HT-29 (cell line): ENCODE measurements at places on chromosomes 16 and 17.

GRCh38 chr17:19376811-19377210, 1.5 kb upstream of the MAPK7 start:
- peak; percentile 10 for DNase-seq

DNA sequence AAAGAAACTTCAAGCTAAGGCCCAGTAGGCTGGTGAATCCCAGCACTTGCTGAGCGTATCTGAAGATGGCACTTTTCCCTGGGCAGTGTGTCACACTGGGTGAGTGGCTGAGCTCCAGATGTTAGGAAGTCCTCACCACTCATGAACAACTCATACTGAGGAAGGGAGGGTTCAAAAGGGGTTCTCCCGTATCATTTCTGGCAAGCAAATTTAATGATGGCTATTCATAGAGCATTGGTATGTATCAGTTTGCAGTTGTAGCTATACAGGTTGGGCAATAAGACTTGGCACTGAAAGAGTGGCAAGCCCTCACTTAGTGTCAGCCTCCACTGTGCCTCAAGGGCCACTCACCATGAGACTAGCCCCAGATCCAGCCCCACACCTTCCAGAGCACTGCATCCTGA, 10.7 kb downstream of the GFOD2 start:
- DNase-seq: no peak

DNA sequence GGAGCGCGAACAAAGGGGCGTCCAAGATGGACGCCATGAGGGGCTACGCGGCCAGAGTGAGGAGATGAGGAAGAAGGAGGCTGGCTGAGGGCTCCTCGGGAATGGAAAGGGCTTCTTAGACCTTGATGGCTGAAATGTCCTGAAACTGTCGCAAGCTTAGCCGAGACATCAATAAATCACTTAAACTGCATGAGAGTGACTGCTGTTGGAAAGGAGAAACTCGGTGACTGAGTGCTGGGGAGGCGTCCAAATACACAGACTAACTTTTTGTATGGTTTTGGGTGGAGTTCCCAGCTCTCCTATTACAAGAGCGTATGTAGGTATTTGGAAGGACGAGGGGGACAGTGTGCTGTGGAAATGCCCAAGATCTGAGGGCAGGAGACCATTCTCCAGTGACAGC, 1.4 kb upstream of the GEMIN4 start:
- DNase-seq: no peak

GRCh38 chr16:14672403-14672971, 21.6 kb downstream of the PLA2G10 start:
- no peak for DNase-seq

GRCh38 chr17:78903101-78903779, at the start of gene CEP295NL:
Gene CEP295NL, minus strand, starts transcription at chr17:78903201. Its CDS starts 1,373 bp downstream, at chr17:78901828.
- peak; percentile 31 for DNase-seq

GRCh38 chr16:47037396-47037745, 63.9 kb upstream of the DNAJA2 start:
- DNase-seq: no peak

GRCh38 chr16:22810226-22810625, 3.7 kb upstream of the HS3ST2 start:
- DNase-seq: no peak

DNA sequence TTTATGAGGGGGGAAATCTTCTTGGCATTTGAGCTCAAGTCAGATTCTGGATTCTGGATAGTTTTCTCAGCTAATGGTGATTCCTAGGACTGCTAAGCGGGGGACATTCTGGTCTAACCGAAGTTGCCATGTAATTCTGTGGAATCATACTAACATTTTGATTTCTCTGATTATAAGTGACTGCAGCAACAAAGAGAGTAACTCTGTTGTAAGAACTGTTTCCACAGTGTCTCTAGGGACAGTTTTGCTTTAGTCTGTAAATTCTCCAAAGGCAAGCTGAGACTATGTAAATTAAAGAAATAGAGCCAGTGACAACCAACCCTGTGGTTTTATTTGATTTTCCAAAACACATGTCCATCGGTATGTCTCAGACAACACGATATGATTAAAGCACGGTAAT, 286.2 kb downstream of the IRX3 start:
- DNase-seq: no peak

DNA sequence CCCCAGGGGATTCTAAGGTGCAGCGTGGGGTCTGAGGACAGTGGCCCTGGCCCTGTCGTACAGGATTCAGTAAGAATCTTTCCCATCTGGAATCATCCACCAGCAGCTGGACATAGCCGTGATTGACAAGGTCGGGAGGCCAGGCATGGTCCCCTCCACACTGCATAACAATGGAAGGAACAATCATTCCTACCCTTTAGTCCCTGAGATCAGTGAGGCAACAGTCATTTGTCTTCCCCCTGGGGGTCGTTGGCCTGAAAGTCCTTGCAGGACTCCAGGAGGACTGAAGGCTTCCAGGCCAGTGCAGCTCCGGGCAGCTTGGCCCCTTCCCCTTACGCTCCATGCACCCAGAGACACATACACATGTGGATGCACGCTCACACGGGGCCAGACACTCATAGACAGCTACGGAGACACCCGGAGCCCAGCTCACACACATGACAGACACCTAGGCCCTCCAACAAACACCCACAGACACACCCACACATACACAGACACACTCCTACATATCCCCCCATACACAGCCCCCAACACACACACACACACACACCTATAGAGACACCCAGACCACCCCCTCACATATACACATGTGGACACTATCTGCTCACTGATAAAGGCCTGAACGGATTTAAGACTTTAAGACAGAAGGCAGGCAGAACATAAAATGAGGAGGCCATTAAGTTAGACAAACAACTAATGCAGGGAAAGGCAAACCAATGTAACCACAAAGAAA, 42.9 kb downstream of the LITAF start:
- no peak for DNase-seq

GRCh38 chr17:17546399-17547185, 44.9 kb downstream of the PEMT start:
- DNase-seq: no peak

GRCh38 chr16:25092441-25092840, 19.1 kb upstream of the LCMT1 start:
- DNase-seq: no peak

GRCh38 chr16:84813141-84813934, 6.4 kb upstream of the CRISPLD2 start:
- no peak for DNase-seq

DNA sequence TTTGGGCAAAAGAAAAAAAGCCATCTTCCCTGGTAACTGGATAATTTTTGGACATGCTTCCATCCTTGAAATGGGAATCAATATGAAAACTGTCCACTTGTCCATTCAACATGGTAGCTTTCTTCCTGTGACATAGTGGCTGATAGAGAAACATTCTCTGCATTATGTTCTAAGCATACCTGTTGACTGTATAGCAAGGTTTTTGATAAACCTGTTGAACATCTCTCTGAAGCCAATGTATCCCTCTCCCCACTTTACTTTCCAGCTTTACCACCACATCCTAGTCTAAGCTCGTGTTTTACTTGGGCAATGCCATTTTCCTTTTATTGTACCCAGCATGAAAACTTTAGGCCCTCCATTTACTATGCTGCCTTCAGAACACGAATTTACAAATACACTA, 630.1 kb downstream of the TOX3 start:
- DNase-seq: no peak

GRCh38 chr16:68676113-68676860, 31.2 kb downstream of the CDH3 start:
- DNase-seq: no peak

DNA sequence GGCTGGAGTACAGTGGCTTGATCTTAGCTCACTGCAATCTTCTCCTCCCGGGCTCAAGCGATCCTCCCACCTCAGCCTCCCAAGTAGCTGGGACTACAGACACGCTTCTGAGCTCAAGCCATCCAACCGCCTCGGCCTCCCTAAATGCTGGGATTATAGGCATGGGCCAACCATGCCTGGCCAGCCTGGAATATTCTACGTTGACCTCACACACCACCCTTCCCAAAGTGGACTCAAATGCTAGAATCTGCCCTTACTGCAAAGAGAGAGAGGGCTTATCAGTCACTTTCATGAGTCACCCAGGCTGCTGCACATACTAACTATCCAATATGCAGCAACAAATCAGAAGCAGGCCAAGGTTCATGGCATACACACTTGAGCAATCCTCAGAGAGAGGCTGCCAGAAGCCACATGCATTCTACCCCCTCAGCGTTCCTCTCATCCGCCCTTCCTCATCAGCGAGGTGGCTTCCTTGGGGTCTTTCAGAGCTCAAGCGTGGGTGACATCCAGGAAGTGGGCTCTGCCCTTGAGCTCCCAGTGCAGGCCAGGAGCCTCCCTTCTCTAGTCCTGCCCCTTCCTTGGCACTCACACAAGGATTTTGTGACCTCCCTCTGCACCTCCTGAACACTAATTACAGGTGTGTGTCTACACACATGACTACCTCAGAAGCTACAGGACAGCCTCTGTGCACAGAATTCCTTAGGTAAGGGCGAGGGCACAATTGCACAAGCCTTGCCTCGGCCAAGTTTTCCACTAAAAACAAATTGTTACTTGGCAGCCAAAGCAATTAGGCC, 24.8 kb upstream of the SIAH1 start:
- DNase-seq: peak; percentile 87

- no peak for DNase-seq
Observed at GRCh38 chr17:49393491-49394255, 21.0 kb downstream of the PHB1 start.

GRCh38 chr17:44760474-44761308, 1.9 kb downstream of the ADAM11 start:
- DNase-seq: no peak

DNA sequence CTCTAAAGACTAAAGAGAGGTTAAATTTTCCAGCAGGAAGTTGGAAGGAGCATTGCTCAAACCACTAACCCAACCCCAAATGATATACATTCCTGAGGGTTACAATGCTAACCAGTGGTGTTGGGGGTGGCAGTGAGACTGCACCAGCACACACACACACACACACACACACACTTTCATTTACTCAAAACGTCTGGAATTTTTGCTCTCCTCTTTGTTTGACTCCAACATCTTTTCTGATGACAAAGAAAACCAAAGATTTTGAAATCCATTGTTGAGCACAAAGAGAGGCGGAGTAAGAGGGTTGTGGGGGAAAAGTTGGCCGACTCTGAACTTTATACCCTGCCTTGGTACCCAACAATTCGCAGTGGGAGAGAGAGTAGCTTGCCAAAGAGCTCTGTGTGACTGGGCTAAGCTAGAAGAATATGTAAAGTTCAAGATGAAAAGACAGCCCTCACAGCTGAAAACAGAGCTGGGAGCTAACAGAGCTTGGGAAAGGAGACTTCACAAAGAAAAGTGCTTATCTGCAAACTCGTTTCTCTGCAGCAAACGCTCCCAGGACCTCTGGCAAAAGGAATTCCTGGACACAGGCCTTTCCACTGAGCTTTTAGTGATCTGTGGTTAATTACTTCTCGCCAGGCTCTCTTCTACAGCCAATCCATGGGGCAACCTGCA, 426.0 kb upstream of the CDH11 start:
- DNase-seq: no peak

- DNase-seq: no peak
Observed at GRCh38 chr17:14152721-14153120, 83.4 kb downstream of the COX10 start.

DNA sequence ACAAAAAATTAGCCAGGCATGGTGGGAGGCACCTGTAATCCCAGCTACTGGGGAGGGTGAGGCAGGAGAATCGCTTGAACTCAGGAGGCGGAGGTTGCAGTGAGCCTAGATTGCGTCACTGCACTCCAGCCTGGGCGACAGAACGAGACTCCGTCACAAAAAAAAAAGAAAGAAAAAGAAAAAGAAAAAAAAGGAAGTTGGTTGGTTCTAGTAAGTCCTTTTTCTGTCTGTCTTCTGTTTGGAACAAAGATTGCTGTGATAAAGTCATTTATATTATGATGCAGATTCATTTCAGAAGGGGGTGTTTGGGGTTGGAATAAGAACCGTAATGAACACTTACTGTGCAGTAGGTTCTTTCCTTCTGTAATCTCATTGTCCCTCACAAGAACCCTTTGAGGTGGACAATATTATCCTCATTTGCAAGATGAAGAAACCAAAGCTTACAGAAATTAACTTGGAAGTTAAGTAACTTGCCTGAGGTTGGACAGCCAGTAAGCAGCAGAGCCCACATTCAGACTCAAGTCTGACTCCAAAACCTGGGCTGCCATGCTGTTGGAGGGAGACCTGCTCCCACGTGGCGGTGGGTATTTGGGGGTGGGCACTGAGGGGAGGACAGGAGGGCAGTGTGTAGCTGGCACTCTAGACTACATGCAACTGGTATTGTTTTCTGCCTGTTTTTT, 10.3 kb downstream of the MINK1 start:
- no peak for DNase-seq

DNA sequence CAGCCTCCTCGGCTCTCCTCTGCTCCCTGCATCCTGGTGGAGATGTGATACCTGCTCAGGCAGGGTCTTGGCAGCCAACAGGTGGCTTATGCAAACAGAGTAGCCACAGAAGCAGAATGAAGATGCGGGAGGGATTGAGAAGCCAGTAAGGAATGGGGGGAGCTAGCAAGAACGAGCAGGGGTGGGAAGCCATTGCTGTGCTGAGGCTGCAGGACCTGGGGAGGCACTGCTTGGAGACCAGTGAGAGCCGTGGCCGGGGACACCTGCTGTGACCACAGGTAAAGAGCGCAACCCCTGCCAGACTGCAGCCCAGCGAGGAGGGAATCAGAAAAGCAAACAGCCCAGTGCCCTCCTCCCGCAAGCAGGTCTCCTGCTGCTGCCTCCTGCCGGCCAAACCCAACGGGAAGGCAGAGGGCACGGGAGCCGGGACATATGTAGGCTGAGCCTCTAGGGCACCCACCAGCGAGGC, 14.7 kb downstream of the AIPL1 start:
- no peak for DNase-seq

DNA sequence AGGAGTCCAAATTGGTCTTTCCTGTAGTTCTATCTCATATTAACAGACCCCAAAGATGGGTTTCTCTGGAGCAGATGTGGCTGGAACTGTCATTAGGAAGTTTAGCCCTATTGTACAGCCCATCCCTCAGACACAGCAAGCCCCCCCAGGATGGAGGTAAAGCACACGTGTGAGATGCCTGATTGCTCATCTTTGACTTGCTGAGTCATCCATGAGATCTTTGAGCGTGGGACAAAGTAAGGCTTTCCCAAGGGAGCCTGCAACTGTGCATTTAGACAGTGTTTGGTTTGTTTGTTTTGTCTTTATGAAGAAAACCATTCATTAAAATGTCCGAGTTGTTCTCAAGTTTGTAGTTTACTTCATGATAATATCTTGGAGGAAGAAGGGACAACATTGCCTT, 145.3 kb upstream of the CDH13 start:
- no peak for DNase-seq
